CD4-positive, alpha-beta T cell treated with Interleukin-1 beta for 1 hour (primary cell): ENCODE measurements at places on chromosomes 3 and 15.

GRCh38 chr3:127174284-127174683 lies 18.6 kb upstream of the PRR23E start:
- DNase-seq, result no peak

GRCh38 chr3:144770915-144771351 lies 799.3 kb downstream of the DIPK2A start:
- DNase-seq, result no peak

- no peak for DNase-seq
These were observed 319.4 kb upstream of the RASGRP1 start for GRCh38 chr15:38883987-38884386.

- no peak for DNase-seq
These were observed 144.5 kb downstream of the PDZRN3 start for GRCh38 chr3:73480187-73480672.

GRCh38 chr3:160370987-160371857 lies 27.8 kb downstream of the IFT80 start:
- DNase-seq, result no peak

GRCh38 chr3:52820736-52821135 lies 9.7 kb downstream of the ITIH4 start:
- DNase-seq, result no peak
